ENCODE measurements at places on chromosomes 7 and 10.

DNA sequence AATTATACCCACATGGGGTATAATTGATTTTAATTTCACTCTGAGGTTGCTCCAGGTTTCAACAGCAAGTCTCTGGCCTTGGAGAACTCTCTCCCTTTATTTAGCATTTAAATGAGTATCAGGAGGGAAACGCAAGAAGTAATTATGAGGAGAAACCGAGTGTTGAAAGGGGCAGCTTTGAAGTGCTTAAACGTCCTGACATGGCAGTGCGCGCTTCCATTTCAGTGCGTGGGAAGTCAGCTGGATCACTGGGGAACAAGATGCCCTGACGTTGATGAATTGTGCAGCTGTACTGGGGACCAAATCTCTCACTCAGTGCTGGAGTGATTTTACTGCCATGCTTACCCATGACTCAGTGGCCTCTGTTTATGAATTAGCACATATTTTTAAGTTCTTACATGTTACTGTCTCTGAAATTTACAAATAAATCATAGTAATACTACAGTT is 106.0 kb upstream of the PRR15 start:
- DNase-seq = no peak

DNA sequence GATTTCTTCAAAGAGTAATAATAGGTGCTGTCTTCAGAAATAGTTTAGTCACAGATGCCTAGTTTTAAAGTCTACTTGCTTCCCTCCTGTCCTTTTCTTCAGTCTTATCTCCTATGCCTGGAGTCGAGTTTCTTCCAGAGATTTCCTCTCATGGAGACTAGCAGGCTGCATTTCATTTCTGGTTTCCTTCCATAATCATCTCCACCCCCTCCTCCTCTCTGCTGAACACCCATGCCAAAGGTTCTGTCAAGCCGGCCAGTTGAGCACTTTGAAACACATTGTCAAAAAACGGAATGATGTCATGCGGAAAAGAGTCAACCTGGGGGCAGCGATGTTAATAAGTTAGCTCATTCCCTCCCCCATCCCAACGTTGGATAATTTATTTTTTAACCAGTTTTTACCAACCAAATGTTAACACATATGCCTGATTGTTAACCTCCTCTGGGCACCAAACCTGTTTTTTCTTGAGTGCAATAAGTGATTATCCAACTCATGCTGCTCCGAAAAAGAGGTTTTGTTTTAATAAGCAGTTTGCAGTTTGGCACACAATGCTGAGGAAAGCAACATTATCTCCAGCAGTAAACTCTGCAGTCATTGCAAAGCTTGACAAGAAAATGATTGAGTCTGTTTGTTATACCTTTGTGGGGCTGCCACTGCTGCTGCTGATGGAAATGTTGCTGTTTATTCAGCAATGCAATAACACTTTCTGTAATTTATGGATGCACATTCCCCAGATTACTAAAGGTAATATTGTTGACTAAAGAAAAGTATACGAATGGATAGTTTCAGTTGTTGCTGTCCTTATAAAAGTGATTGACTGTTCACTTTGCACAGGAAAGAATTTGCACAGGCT is 161.6 kb downstream of the LRMDA start:
- no peak for DNase-seq

- no peak for DNase-seq
Observed at GRCh38 chr10:71158902-71159301, 53.5 kb upstream of the UNC5B start.

DNA sequence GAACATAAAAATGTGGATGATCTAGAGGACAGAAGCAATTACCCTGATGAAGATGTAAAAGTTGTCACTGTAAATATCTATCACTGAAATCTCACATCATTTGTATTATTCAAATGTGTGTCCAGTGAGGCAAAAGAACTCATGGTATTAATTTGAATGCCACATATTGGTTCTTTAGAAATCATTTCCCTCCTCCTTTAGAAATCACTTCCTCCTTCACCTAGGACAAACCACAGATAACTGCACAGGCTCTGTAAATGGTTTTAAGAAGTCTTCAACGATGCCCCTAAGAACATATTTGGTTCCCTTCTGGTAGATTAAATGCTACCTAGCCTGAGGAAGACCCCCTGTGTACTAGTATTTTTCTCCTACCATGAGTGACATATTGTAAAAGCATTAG is 33.1 kb upstream of the ZNF518A start:
- DNase-seq = no peak

DNA sequence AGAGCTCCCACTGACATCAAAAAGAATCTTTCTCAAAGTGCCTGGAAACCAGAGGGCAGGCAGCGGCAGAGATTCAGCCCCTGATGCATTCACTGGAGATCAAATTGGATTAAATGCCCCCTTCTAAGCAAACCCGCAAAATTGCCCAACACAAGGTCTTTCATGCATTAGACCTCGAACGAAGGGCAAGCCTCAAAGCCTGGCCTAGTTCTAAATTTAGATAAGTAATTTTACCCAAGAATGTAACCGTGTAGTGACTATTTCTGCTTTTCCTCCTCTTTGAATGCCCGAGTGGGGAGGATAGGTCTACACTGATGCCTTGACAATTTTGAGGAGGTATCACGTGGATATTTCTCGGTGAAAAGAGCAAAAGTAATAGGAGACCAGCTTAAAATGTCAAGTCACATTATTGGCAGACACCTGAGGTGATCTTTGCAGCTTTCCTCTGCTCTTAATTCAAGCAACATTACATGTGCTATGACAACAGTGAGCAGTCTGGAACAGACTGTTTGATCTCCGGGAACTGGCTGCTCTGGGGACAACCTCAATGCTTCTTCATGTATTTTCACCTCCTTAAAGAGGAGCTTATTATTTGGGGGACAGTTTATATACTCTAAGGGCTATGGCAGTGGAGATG is 1263.5 kb upstream of the AUTS2 start:
- no peak for DNase-seq

All from stimulated activated CD8-positive, alpha-beta memory T cell treated with anti-CD3 and anti-CD28 coated beads, Interleukin-7, amount 100 ng/mL, for 4 hours (primary cell).